T-helper 2 cell (primary cell): ENCODE measurements at places on chromosomes 5 and 9.

GRCh38 chr5:1930880-1931603 is 48.3 kb upstream of the IRX4 start:
- no peak for DNase-seq

DNA sequence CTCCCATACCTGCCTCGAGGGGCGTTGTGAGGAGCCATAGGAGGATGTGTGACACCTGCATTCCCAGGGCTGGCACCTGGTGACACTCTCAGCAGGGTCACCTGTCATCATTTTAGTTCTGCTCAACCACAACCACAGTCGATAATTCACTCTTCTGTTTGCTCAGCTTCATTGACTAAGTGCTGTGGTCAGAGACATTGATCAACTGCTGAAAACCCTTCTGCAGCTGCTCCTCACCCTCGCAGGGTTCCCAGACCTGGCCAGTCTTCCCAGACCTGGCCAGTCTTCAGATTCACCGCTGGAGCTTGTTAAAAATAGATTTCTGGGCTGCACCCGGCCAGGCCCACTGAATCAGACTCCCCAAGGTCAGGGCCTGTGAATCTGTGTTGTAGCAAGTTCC is 92.8 kb downstream of the MVB12B start:
- DNase-seq = no peak

GRCh38 chr9:13071921-13072320 is 207.6 kb downstream of the MPDZ start:
- DNase-seq = no peak

DNA sequence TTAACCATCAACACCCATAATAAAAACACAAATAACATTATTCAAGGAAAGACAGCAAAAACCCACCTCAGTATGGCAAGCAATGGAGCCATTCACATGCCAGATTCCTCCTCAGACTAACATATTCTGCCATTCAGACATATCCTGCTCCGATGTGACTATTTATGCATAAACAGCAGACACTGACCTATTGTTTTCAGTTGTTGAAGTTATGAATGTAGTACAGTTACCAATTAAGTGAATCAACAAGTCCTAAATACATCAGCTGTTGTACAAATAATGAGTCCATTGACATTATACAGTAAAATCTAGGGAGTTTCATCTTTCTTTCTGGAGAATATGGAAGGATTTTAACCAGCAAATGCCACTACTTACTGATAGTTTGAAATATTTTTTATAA is 131.7 kb downstream of the DENND1A start:
- DNase-seq = no peak

- no peak for DNase-seq
Observed at GRCh38 chr5:131022811-131023497, 142.1 kb downstream of the HINT1 start.

GRCh38 chr5:79488058-79488457 is 25.9 kb downstream of the HOMER1 start:
- no peak for DNase-seq

DNA sequence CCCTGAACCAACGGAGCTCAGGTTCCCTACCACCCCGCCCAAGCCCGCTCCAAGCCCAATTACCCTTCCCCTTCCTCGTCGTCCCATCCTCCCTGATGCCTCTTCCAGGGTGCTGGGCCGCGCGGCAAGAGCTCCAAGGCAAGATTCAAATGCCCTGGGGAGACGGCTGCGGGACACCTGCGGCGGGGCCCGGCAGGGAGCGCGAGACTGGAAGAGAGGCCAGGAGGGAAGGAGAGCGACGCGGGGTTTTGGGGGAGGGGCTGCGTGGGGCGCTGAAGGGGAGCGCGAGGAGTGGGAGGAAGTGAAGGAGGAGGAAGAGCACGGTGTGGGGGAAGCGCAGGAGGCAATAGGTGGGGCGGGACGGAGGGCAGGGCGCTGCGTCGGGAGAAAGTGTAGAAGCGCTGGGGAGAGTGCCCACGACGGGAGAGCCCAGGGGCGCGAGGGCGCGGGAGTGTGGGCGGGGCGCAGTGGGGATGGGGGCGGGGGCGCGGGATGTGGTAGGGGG is 975 bp upstream of the NXNL2 start:
- DNase-seq = no peak

DNA sequence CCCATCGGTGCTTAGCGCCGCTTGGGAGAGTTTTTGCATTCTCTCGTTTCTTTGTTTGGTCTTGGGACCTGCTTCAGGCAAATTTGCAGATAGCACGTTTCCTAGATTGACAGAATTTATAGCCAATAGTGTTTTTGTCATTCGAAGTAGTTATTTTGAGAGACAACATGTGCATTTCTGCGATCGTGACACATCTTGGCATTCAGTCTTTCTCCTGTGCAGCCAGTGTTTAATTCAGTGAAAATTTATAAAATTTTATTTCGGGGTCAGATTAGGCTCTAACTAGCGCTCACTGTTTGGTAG is 830 bp downstream of the PRRC1 start:
- no peak for DNase-seq

- no peak for DNase-seq
Observed at GRCh38 chr5:16025681-16026080, 153.9 kb downstream of the MARCHF11 start.

DNA sequence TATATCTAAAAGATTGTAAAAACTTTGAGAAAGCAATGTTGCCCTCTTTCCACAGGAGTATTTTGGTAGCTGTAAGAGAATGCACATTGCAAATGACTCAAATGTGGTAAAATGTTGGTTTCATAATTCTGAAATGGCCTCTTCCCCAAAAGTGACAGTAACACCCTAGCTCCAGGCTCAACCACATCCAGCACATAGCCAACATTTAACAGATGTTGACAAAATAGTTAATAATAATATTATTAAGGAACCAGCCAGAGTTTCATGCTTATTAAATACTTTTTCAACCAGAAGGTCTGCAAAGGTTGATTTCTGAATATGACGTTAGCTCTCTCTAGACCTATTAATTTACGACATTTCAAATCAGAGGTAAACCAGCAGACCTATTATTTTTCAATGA is 1.3 kb downstream of the ANXA1 start:
- DNase-seq = peak; percentile 85

- no peak for DNase-seq
Observed at GRCh38 chr5:26121338-26121737, 917.0 kb downstream of the CDH9 start.

DNA sequence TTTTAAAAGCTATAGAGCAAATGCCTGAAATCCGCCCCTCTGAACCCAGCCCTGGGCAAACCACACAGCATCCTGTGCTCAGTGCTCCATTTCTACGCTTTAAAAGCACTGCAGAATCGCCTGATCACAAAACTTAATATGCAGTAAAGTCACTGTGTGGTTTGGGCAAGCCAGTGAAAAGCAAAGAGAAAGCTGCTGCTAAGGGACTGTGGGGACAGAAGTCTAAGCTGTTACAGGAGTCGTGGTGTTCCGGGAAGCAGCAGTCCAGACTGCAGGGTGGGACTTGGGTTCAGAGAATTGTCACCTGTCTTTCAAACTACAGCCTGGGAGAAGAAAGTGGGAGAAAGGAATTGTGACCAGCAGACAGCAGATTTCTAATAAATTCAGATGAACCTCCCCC is 8.2 kb downstream of the RAPGEF1 start:
- DNase-seq = peak; percentile 22

DNA sequence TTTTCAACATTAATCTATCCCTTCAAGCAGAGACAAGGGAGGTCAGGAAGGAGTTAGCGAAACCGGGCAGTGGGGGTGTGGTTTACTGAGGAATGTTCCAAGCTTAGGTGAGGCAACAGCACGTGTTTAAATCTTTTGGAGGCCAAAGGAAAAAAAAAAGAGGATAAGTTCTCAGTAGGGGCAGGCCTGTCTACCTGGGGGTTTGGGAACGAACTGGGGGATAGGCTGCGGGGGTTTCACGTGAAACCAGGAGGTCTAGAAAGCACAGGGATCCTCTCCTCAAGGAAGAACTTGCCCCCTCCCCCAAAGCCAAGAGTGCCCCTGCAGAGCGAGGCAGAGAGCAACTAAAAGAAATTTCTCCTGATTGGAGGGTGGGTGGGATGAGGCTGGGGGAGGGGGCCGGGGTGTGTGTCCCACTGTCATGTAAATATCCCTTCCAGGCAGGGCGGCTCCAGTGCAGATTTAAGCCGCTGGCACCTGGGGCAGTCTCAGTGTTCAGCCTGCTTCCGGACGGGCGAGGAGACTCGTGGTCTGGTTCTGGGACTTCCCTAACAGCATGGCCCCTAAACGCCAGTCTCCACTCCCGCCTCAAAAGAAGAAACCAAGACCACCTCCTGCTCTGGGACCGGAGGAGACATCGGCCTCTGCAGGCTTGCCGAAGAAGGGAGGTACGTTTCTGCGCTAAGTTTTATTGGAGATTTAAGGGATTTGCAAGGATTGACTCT is 5.5 kb upstream of the SET start:
- DNase-seq = peak; percentile 44

DNA sequence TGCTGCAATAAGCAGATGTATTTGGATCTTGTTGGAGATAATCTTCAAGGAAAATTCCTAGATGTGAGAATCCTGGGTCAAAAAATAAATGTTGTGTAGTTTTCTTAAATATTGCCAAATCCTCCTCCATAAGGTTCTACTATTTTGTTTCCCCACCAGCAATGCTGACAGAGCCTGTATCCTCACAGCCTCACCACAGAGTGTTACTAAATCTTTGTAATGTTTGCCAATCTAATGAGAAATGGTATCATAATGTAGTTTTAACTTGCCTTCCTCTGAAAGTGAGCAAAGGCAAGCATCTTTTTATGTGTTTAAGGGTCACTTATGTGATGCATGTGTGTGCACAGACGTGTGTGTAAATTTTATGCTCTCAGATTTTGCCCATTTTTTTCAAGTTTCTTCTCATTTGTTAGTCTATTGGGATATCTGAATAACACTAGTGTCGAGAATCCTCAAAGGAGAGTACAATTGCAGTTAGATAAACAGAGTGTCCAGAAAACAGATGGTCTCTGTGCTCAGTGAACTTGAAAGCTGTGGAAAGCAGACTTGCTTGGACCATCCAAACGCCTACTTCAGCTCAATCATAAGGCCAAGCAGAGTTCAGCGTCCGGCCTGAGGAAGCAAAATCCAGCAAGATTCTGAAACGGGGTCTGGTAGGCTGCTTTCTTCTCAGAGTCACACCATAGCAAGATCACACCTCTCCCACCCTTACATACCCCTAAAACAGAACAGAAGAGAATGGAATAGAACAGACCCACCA is 35.7 kb upstream of the UGT3A1 start:
- DNase-seq = no peak

DNA sequence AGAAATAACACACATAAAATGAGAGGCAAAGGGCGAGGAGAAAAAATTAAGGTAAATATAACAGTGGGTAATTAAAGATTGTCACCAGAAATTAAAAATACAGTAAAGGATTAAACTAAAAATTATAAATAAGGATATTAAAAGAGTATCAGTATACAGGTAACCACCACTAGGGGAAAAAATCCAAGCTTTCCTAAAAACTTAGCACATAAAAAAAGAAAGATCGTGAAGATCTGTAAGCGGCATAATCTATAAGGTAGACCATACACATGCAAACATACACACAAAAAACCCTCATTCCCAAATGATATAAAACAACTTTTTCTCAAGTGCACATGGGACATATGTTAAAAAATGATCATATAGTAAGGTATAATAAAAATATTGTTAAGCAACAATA is 577.3 kb upstream of the NUDT12 start:
- no peak for DNase-seq

DNA sequence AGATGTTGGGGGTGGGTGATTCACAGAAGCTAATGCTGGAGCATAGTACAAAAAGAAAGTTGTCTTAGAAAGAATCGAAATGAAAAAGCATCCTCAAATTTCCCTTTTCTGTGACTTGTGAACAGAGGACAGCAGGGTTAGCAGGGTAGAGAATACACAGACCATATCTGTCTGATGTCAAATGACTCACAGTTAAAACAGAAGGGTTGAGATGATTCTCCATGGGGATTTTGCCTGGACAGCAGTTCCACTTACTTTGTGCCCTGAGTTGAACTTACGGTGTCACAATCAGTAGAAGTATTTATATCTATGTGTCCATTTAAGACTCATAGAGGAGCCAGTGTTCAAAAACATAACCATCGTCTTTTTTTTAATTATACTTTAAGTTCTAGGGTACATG is 801.6 kb downstream of the KCTD16 start:
- no peak for DNase-seq

DNA sequence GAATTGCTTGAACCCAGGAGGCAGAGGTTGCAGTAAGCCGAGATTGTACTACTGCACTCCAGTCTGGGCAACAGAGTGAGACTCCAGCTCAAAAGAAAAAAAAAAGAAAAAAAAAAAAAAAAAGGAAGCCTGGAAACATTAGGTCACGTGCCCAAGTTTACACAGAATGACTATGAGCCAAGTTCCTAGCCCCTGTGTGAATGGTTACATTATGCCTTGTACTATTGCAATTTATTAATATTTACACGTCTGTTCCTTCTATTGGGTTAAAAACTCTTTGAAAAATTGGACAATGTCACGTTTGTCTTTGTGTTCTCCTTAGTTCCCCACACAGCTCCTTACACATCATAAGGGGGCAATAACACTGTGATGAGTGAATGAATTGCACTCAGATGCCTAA is 33.5 kb upstream of the SLC28A3 start:
- no peak for DNase-seq

DNA sequence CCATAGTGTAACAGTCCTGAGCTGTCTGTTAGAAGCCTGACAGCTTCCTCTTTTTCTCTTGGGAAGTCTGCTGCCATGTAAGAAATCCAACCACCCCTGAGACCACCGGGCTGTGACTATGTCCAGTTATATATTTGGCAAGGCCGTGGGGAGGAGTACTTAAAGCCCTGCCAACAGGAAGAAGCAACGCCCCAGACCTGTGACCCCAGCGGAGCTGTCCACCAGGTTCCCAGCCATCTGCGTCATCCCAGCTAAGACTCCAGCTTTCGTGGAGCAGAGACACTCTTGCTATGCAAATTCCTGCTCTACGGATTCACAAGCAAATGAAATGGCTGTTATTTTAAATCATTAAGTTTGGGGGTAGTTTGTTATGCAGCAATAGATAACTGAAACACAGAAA is 417.3 kb downstream of the TLE4 start:
- DNase-seq = no peak

DNA sequence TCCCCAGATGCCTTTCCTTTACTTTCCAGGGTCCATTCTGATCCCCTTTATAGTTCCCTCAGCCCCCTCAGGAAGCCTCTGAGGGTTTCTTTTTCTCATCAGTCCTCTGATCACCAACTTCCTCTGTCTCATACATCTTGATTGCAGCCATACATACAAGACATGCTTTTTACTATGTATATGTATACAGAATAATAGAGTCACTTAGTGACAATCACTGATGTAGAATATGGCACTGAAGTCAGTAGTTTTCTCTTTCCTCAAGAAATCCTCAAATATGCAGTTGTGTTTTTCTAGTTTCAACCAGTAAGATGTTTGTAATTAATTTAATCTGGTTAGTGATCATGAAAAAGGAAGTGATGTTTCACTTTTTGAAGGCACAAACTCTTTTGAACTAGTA is 364.1 kb downstream of the MAN2A1 start:
- no peak for DNase-seq

GRCh38 chr9:85483208-85483607 is 258.5 kb downstream of the AGTPBP1 start:
- no peak for DNase-seq

GRCh38 chr9:450561-450960 is 235.9 kb downstream of the DOCK8 start:
- DNase-seq = no peak

GRCh38 chr5:1568201-1568979 is 44.6 kb upstream of the LPCAT1 start:
- DNase-seq = no peak

GRCh38 chr5:89265511-89266179 is 382.7 kb upstream of the MEF2C start:
- DNase-seq = no peak

- DNase-seq = no peak
Observed at GRCh38 chr5:51345106-51345505, 38.1 kb upstream of the ISL1 start.
